Esophagus squamous epithelium (tissue), 5 donors: ENCODE measurements at places on chromosomes 1 and 21. TPM values are rescaled to one million over a fixed set of nuclear protein-coding genes. Genes with fewer than 3 reads are reported as not detected.
A peak's percentile ranks its signal among the peaks of the same experiment; 100 is the strongest.

GRCh38 chr1:185316163-185317033, 645 bp downstream of the IVNS1ABP start:
- DNase-seq: peak; percentile 50

GRCh38 chr1:5455056-5455455, 537.2 kb downstream of the NPHP4 start:
- no peak for DNase-seq

DNA sequence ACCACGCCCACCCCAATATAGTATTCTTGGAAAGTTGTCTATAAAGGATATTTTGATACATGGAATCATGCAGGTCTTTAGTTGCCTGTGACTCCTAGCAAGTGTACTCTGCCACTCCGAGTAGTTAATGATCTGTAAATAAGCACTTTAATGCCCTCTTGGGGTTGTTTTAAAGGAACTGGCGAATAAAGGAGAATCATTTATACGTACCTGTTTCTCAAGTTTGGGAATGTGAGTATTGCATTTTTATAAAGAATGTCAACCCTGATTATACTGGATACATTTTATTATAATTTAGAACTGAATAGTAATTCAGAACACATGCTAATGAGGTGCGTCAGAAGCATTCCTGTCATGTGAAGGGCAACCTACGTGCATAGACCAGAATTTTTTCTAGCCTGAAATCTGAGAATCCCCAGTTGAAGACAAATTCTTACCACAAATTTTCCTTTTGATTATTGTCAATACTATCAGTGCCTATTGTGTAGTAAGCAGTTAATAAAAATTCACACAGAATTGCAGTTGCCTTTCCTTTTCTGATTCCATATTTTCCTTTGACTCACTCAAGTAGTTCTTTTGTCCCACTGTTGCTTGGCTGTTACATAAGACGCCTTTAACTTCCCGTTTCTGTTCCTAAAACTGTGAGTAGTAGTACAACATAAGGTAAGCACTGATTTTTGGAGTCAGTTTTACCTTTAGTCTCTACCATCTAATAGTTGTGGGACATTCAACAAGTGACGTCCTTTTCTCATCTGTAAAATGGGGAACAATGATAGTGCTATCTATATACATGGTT, 5.1 kb downstream of the AHCYL1 start:
- DNase-seq: no peak

- DNase-seq: no peak
Measured at GRCh38 chr1:12001249-12001917, 17.9 kb upstream of the MIIP start.

DNA sequence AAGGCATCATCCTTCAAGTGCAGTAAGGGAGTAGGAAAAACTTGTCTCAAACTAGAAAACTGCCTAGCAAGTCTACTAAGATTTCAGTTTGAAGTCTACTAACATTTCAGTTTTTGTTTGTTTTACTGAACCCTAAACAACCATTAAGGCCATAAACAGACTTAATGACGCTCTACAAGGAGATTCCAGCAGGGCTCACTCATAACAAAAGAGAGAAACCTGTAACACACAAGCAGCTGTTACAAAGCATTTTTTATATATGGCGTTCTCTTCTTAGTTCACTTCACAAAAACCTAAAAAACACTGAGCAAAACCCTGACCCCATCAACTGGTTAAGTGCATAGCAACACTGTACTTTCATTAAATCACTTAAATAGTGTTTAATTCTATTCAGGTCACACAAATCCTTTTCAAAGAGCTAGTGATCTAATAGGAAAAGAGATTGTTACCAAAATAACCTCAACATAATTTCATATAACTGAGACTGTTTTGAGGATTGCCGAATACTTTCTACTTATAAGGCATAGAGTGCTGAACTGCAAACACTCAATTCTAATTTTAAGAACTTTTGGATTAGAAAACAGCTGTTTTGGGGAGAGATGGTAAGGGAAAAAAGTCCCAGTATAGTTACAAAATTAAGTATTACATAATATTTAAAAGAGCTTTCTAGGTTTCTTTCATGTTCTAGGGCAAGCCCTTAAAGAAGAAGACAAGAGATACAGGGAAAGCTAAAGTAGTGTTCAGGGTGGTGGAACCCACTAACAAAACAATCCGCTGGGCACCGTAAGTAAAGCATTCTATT, 1.4 kb downstream of the B3GALNT2 start:
- no peak for DNase-seq

- DNase-seq: no peak
Measured at GRCh38 chr1:15207829-15208429, 39.1 kb upstream of the FHAD1 start.

GRCh38 chr1:45925728-45926287, 122.4 kb downstream of the MAST2 start:
- no peak for DNase-seq

- no peak for DNase-seq
Measured at GRCh38 chr1:3034162-3034561, 12.9 kb downstream of the ACTRT2 start.

The NDC1 gene
- 27.0 TPM for total RNA-seq

DNA sequence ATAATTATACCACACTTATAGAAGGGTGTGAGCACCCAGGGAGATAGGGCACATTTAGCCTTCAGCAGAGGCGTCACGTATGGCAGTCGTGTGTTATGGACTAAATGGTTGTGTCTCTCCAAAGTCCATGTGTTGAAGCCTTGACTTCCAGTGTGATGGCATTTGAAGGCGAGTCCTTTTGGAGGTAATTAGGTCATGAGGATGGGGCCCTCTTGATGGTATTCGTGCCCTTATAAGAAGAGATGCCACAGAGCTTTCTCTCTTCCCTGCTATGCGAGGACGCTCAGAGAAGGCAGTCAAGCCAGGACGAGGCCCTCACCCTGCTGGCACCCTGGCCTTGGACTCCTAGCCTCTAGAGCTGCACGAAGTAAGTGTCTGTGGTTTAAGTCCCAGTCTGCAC, 375.0 kb upstream of the C1orf174 start:
- DNase-seq: no peak

The AMY1A gene
- total RNA-seq: not detected

DNA sequence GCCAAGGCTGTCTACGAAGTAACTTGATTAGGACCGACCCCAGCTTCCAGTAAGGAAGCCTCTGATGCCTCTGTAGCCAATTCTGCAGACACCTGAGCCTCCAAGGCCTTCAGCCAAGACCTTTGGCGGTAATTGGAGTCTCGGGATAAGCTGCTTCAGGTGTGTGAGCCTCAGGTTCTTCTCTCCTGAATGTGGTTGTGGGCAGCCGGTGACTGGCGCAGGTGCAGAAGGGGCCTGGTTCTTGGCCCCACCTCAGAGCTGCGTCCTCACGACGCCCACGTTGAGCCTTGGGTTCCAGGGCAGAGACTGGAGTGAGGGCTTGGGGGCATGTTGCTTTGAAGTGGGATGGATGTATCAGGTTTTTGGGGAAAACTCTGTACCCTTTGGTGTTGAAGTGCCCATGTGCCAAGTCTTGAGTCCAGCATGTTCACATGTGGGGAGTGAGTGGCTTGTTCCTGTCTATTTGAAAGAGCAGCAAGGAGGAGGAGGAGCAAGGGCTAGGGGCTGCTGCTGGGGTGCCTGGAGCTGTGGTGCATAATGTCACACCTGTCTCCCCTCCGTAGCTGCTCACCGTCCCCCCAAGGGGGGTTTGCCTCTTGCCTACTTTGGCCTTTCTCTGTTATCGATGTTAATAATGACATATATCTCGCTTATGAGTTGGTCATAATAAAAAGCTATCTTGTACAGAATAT, 1.4 kb downstream of the PSEN2 start:
- no peak for DNase-seq

The IQCC gene
- total RNA-seq: 0.66 TPM

DNA sequence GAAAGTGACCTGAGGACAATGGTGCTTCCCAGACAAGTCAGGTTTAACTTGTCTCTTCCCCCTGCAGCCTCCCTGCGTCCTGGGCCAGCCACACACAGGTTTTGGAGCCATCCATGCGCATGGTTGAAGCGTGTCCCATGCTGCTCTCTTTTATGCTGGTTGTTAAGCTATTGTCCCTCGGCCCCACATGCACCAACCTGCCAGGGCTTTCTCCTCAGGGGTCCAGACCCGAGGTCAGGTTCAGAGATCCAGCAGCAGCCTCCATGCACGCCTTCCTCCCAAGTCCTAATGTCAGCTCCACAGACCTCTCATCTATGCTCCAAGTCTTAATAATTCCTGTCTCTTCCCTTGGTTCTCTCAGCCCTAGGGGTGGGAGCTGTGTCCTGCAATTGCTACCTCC, 1.6 kb downstream of the ABCA4 start:
- DNase-seq: no peak

- no peak for DNase-seq
Measured at GRCh38 chr1:25195835-25196234, 36.5 kb downstream of the SYF2 start.

The VASH2 gene
- 1.3 TPM for total RNA-seq

The BEST4 gene
- not detected for total RNA-seq

DNA sequence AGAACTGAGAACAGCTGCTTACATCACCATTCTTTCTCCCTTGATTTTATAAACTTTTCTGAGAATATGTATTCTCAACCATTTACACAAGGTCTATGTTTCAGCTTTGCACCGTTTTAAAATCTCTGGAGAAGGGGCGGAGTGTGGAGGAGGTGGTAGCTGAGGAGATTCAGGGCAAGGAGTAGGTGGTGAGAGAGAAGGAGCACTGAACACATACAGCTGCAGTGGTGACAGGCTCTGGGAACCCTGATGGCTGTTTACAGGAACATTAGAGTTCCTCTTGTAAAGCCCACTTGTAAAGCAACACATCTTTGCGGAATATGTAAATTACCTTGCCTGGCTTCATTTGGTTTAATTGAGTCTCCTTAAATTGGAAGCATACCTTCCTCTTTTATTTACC, 89.7 kb downstream of the SMYD2 start:
- DNase-seq: no peak

The GCSAML gene
- not detected for total RNA-seq

- no peak for DNase-seq
Measured at GRCh38 chr21:42006765-42007164, 3.4 kb downstream of the ZBTB21 start.

The GPR37L1 gene
- not detected for total RNA-seq

The OR2T33 gene
- total RNA-seq: not detected

DNA sequence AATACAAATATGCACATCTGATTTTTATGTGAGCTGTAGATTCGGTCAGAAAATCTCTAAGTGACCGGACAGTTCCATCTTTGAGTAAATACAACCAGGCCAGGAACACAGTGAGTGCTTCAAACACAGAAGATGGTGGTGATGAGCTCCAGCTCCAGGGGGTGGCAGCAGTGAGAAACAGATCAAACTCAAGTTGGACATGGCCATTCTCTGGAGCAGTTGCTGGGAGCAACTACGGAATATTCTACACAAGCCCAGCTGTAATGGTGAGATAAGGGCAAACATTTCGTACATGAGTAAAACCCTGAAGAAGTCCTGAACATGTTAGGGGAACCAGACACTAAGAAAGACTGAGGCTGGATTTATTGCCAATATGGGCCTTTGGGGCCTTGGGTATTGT, 100.7 kb downstream of the BARHL2 start:
- no peak for DNase-seq

GRCh38 chr1:8816264-8816663, 1.2 kb downstream of the RERE start:
- no peak for DNase-seq

- no peak for DNase-seq
Measured at GRCh38 chr1:172948457-172948856, 102.3 kb downstream of the TNFSF18 start.

The MROH7 gene
- 4.4 TPM for total RNA-seq

GRCh38 chr1:37605061-37605650, 9.4 kb upstream of the GNL2 start:
- no peak for DNase-seq
